Natural killer cell treated with Interleukin-12 subunit alpha and Interleukin-12 subunit beta and Interleukin-15 and Interleukin-18, amount 100 ng/mL, for 72 hours (primary cell): ENCODE measurements at places on chromosomes 11 and 22.

GRCh38 chr22:48338793-48339705, 1488.6 kb downstream of the BRD1 start:
- DNase-seq: no peak

DNA sequence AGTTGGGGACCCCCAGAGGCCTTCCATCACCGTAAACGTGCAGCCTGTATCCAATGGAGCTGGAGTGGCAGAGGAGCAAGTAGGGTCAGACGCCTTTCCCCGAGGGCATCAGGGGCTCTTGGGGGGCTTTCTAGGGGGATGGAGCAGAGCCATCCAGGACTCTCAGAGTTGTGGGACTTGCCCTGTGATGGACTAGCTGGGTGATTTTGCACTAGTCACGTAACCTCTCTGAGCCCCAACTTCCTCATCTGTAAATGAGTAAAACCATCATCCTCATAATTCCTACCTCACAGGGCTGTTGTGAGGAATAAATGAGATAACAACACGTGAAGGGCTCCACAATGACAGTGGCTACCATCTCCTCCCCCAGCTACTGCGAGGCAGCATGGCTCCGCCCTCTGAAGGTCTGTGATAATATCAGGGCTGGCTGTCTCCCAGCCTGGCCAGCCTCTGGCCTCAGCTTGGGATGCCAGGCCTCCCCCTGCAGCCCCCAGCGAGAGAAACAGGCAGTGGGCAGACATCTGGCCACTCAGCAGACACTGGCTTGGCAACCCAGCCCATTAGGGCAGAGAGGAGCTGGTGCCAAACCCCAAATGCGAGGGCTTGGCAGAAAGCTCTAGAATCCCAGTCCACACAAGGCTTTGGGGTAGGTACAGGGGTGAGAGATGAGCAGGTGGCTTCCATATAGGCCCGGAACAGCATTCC, 6.7 kb downstream of the USP2 start:
- DNase-seq: no peak

- DNase-seq: no peak
Measured at GRCh38 chr11:70265341-70265740, 5.1 kb upstream of the PPFIA1 start.

DNA sequence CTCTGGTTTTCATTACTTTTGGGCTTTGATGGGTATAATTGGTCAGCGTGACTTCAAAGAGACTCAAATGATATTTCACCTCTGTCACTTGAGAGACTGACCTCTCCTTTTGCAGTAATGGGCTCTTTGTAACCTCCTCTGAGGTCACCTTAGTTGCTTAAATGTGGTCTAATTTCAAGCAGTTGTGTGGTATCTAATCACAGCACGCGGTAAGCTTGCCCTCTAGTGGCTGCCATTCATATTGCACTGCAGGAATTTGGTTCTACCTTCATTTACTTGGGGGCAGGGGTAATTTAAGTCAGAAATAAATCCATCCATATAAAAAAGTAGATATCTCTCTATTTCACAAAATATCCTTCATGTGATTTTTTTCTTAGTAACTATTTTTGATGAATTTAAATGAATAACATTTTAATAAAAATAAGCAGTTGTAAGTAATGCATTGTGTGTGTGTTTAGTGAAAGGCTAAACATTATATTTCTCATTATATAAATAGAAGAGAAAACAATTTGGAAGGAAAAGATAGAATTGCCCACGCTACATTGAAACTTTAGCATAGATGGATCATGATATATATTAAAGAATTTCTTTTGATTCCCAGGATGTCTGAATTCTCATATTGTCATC, 55.0 kb upstream of the ANO3 start:
- DNase-seq: peak; percentile 62

GRCh38 chr11:44809283-44809682, 82.5 kb downstream of the TSPAN18 start:
- no peak for DNase-seq

DNA sequence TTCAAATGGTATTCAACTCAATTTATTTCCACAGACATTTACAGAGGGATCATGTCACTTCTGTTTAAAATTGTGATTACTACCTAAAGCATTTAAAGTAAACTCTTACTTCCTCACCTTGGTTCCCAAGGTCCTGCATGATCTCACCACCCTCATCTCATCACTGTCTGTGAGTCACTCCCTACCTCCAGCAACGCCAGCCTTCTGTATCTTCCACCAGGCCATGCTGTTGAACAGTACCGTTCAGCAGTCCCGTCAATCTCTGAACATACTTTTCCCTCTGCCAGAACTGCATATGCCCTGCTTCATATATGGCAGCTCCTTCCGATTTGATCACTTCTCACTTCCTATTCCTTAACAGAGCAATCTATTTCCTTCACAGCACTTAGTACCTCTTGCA, 2.0 kb downstream of the FBXO3 start:
- DNase-seq: no peak

DNA sequence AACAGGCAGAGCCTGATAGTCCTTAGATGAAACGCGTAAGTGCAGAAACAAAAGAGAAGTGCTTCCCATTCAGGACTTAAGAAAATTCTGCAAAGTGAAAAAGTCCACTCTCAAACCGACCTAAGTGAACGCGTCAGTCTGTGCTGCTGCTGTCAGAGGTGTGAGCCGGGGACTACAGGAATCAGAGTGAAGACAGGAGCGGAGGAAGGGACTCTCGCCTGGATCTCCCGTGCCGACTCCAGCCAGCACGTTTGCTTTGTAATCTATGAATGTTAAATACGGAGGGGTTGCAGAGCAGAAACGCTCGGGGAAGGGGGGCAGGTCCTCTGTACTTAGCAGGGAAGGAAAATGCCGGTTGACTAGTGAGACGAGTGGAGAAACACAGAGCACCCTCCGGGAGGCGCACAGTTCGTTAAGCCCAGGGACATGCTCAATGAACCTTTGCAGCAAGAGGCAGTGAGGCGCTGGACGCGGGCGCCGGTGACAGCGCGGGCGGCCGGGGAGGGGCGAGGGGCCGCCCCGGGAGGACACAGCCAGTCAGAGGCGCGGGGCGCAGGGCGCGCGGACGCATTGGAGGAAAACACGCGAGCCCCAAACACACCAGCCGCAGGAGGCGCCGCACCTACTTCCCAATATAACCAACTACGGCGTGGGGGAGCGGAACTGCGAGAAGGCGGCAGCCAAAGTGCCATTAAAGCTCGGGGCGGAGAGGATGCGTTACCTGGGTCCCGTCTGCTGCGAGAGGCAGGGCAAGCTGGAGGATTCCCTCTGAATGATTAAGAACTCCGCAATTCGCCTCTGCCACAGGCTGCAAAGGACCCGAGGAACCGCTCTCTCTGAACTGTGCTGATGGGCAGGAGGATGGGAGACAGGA, at the start of gene CNTN5:
Gene CNTN5 (plus strand): TSS at position 598 of the 874 bp plus-strand sequence.
- DNase-seq: no peak

- no peak for DNase-seq
Measured at GRCh38 chr11:80462211-80462610, 1021.4 kb upstream of the TENM4 start.

- no peak for DNase-seq
Measured at GRCh38 chr22:22351366-22351765, 106.8 kb downstream of the VPREB1 start.

GRCh38 chr11:25094085-25094802, 597.4 kb downstream of the LUZP2 start:
- no peak for DNase-seq

GRCh38 chr11:132082566-132082965, 712.2 kb downstream of the NTM start:
- no peak for DNase-seq

GRCh38 chr22:24986816-24987215, 34.3 kb downstream of the KIAA1671 start:
- DNase-seq: no peak

GRCh38 chr11:27619039-27619574, 81.1 kb downstream of the BDNF start:
- no peak for DNase-seq

GRCh38 chr11:11620921-11621572, 758 bp downstream of the GALNT18 start:
- no peak for DNase-seq

DNA sequence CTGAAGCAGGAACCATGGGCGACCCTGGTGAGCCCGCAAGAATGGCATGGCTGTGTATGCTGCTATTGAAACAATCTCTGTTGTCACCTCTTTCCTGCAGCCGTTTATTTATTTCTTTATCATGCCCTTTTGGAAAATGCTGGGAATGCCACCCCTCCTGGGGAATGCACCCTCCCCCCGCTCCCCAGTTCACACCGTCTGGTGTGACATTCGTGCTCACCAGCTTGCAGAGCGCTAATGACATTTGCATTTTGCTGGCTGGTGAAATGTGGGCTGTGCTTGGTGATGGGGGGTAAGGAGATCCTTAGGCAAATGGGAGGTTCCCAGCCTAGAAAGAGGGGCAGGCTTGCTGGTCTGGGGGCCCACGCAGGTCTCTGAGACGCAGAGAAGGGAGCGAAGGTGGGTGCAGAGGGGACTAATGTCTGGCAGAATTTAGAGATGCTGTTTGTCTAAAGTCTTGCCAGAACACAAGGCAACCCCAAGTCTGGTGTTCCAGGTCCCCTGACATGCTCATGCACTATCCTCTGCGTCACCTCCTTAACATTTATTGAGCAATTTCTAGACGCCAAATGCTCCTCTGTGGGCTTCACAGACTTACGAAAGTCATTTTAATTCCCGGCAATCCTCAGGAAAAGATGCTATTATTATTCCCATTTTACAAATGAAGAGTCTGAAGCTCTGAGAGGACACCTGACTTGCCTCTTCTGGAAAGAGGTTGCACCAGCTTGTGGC, 91.7 kb downstream of the TP53I11 start:
- DNase-seq: no peak

DNA sequence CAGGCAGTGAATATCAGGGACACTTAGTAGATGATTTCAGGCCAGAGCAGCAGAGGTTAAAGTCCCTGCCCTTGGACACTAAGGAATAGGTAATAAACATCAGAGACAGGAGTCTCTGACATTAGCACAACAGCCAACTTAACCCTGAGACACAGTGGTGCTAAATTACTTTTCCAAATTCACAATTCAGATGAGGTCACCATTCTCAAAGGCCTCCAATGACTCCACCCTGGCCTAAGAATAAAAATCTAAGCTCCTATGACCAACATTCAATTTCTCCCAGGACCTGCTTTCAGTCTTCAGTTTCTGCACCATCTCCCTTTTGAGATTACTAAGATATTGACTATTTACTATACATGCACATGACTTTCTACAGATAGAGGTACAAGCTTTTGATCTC, 42.0 kb downstream of the BLID start:
- DNase-seq: no peak

GRCh38 chr11:114150671-114151070, 91.2 kb downstream of the ZBTB16 start:
- DNase-seq: no peak

GRCh38 chr11:70364745-70365543, 33.4 kb upstream of the CTTN start:
- peak; percentile 88 for DNase-seq

- DNase-seq: peak; percentile 71
Measured at GRCh38 chr22:20243537-20244249, 24.4 kb downstream of the RTN4R start.

GRCh38 chr11:75485742-75486141, 40.0 kb downstream of the GDPD5 start:
- no peak for DNase-seq

DNA sequence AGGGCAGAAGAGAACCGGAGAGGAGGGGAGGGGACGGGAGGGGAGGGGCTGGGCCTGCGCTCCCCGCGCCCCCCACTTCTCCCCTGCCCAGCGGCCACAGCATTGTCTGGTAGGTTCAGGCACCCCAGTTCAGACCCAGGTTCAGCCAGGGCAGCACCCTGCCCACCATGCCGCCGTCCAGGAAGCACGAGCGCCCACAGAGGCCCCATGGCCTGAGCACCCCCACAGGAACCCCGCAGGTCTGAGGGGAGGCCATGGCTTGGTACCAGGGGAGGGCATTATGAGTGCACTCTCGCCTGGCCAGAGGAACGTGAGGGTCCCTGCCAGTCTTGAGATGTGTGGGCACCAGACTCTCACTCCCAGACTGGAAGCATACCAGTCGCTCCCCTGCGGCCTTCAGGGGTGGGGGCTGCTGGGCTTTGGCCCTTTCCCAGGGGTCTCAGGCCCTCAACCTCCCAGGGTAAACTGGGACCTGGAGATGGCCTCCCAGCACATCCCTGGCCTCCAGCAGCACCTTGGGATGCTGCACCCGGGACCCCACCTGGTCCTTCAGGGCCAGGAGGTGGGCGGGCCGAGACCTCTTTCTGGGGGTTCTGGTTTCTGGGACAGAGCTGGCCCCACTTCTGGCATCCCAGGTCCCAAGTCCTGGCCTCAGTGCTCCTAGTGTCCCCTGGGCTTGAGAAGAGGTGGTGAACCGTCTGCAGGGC, 597 bp upstream of the PLXNB2 start:
- DNase-seq: no peak

GRCh38 chr22:42716221-42716620, 4.4 kb downstream of the A4GALT start:
- no peak for DNase-seq

DNA sequence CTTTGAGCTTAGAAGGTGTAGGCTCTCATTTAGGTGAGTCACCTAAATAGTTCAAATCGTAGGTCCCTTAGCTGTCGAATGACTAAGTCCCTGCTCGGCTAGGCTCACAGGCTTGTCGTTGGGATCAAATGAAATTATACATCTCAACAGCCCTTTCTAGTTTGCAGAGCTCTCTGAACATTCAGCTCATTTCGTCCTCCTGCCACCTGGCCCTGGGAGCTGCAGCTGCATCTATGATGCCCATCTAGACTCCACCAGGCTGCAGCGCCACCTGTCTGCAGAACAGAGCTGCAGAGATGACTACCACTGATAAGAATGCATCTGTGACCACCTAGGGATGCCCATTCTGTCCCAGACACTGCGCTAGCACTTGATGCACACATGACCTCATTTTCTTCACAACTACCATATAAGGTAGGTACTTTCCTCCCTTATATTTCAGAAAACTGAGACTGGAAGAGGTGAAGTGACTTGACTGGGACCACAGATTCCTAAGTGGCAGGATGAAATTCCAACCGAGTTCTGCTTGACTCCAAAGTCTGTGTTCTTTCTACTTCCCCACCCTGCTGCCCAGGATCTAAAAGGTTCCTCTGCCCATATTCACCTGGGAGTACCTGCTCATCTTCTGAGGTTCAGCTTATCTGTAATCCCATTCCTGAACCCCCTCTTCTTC, 141.1 kb upstream of the NARS2 start:
- no peak for DNase-seq

DNA sequence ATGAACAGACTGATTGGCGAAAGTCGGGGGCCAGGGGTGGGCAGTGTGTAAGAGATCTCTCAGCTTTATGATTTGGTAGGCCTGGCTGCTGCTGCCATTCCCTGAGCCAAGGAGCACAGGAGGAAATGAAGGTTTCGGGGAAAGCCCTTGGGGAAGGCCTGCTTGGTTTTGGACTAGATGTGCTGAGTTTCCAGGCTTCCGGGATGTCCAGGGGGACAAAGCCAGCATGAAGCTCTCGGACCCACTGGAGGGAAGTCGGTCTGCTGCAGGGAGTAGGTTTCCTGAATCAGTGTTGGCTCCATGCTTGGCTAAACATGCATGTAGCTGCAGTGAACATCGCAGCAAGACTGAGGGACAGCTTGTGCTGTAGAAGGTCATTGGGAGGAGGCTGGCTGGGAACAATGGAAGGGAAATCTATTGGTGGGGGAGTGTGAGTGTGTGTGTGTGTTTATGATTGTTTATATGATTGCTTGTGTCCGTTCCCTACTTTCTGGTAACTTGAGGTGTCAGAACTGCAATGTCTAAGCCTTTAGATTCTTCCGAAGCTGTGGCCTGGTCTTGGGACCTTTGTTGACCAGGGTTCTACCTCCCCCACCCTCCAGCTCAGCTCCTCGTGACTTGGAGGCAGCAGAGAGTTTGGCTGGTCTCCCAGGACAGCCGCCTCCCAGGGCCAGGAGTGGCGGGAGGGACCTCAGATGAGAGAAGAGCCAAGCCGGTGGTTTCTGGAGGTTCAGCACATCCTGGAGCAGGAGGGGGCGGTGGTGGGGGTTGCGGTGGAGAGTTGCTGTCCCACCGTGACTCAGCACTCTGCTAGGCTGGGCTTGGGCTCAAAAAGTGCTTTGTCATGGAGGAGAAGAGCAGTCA, 4.0 kb upstream of the FTH1 start:
- peak; percentile 90 for DNase-seq
